ENCODE measurements at places on chromosomes 6 and 20.
A peak's percentile ranks its signal among the peaks of the same experiment; 100 is the strongest.

- no peak for DNase-seq
Observed at GRCh38 chr20:43293068-43293786, 103.5 kb upstream of the PTPRT start.

DNA sequence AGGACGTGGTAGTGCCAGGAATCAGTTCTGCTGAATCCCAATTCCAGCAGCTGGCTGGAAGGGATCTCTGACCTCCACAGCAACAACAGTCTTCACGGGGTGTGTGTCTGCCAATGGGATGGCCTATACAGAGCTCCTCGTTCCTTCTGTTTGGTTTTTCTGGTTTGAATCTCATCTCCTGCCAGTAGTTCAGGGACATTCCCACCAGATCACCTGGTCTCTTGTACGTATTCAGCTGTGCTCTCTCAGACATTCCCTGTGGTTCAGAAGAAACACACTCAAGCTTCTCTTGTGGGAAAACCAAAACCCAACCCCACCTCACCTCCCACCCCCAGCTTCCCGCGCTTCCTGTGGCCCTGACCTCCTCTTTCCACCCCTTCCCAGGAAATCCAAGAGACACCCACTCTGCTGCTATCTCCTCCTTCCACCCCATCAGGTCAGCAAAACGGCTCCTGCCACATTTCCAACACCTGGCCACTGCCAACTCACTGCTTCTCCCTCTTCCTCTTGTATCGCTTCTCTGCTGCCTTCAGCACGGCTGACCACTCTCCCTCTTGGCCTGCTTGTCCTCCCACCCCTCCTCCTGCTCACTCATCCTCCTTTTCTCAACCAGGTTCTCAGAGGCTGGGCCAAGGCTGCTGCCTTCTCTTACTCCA lies 63.3 kb upstream of the PTGIS start:
- no peak for DNase-seq

- DNase-seq, result no peak
Observed at GRCh38 chr6:125940247-125941041, 16.1 kb upstream of the HINT3 start.

GRCh38 chr6:139568956-139569538 lies 194.6 kb upstream of the CITED2 start:
- DNase-seq, result no peak

DNA sequence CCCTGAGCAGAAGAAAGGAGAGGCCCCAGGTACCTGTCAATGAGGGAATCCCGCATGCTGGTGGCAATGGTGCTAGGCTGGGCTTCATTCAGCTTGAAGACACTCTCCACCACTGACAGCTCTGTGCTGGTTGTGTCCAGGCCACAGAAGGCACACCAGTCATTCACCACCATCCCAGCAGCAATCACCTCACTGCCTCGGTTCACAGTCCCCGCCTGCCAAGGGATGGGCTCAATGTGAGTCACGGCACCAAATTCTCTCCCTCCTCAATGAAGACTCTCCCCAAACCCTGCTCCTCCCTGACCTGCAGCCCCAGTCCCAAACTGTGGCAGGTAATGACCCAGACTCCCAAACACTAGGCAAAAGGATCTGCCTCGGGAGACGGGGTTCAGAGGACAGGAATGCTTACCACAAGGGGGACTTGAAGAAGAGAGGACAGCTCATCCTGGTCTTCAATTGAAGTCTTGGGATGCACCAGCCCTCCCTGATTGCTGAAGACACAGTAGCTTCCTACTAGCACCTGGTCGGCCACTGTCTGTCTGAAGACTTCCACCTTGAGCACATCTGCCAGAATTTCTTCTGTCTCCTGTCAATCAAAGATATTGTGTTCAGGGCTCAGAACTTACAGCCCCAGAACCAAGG lies 1.7 kb upstream of the MMP24OS start:
- no peak for DNase-seq

GRCh38 chr6:70686548-70687133 lies 19.0 kb downstream of the SMAP1 start:
- DNase-seq, result peak; percentile 36

DNA sequence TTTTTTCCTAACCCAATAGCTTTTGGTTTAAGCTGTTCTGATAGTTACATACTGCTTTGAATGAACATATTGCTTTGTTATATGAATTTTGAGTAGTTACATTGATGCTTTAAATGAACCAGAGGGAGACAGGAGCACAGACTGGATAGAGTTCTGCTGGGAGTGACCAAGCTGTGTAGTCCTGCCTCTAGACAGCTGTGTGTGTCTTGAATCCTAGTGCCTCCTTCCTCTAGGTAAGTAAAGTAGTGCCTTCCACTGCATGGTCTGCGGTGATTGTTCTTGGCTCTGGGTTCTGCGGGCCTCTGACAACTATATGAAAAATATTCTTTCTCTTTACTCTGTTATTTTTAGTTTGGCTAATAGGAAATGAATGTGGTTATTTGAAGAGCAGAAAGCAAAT lies 46.0 kb upstream of the ADGRG6 start:
- DNase-seq, result no peak

- no peak for DNase-seq
Observed at GRCh38 chr20:58682656-58683531, 9.7 kb upstream of the NPEPL1 start.
